Activated gamma-delta T cell treated with Interleukin-2 at 50 U/mL for 16 hours (primary cell): ENCODE measurements at places on chromosomes 13 and 19.

- DNase-seq: no peak
Observed at GRCh38 chr13:71589032-71589431, 278.0 kb downstream of the DACH1 start.

- no peak for DNase-seq
Observed at GRCh38 chr19:56015756-56016155, 29.2 kb downstream of the NLRP5 start.

DNA sequence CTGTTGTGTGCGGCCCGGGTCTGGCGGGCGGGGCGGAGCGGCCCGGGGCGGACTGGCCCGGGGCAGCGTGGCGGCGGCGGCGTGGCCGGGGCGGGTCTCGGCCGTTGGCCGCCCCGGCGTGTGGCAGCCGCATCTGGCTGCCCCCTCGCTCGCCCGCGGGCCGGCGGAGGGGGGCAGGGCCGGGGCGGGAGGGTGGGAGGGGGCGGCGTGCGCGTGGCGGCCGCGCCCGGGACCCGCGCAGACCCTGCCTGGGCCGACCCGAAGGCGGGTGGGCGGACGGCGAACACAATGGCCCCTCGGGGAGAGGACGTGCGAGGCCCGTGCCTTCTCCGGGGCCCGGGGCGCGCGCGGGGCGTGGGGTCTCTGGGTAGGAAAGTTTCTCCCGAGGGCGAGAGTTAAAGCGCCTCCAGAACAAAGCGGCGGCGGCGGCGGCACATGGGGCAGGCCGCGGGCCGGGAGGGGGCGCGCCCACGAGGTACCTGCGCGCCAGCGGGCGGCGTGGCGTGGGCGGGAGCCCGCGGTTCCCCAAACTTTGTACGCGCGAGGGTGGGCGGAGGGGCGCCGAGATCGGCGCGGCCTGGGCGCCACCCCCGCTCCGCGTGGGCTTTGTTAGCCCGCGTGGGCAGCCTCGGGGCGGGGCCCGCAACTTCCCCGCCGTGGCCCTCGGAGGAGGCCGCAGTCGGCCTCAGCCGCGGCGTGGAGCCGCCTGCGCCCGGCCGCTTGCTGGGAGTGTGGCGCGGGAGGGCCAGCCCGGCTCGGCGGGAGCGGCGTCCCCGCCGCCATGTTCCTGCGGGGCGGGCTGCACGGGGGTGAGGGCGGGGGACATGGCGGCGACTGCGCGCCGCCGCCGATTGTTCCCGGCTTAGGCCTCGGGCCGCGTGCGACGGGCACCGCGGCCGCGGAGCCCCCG lies 764 bp downstream of the MIR17HG start:
- peak; percentile 57 for DNase-seq

DNA sequence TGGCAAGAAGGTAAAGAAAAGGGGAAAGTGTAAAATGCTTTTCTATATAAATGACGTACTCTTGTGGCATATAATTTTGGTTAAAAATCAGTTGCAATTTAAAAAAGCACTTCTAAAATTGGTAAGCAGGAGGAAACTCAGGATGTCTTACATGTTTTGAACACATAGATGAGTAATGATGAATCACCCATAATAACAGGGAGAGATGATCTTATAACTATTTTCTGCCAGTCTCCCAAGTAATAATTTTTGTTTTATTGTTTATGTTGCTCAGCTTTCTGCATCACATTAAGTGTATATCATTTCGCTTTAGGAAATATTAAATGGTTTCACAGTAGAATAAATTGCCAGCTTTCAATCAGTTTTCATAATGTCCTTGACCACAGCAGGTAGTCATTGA lies 1430.7 kb upstream of the PCDH20 start:
- DNase-seq: no peak

GRCh38 chr19:17090583-17090982 lies 15.0 kb downstream of the MYO9B start:
- DNase-seq: peak; percentile 19

DNA sequence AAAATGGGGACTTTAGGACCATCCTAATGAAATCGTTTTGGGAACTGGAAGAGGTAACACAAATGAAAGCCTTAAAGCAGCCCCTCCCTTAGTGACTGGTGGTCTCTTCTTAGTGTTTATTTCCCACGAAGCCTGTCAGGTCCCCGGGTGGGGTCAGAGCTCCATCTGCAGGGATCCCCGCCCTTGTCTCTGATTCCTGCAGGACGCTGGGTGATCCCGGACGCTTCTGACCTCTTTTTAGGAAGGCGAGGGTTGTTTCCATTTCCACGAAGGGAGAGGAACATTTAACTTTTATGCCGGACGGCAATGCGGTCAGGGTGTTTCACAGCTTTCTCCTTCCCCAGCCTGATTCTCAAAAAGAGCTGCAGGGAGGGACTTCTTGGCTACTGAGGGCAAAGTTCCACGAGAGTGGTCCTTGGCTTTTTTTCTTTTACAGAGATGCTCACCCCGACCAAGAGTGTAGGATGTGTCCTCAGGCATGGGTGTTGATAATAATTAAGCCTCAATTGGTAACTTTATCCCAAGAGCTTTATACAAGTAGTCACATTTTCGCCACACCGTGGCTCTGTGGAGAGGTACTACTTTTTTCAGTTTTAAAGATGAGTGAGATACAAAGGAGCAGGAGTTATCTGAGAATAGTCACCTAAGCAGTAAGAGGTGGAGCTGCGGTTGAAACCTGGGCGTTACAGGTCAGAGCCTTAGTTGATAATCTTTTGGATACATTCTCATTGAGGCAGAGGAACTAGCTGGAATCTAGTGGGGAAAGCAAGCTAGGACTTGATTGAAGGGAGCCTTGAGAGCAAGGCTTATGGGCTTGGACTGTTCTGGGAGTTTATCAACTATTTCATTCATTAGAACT lies 813 bp downstream of the ZNF284 start:
- DNase-seq: no peak
